ENCODE measurements at places on chromosomes 5 and 9.

GRCh38 chr5:133314086-133314485 is 262.3 kb downstream of the HSPA4 start:
- no peak overlapping the region for H3K4me3 ChIP-seq
- H3K27ac ChIP-seq: no peak overlapping the region
- no peaks in the 10 kb centered on the region for H3K4me1 ChIP-seq
- DNase-seq: no peak

DNA sequence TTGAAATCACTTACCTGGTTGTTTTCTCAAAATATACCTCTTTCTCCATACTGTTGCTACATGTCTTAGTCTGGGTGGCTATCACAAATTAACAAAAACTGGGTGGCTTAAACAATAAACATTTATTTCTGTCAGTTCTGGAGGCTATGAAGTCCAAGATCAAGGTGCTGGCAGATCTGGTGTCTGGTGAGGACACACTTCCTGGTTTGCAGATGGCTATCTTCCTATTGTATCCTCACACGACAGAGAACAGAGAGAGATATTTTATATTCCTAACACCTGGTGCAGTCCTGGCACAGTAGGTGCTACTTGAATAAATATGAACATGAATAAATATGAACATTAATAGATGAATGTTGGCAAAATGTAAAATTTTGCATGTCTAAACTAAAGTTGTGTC is 164.3 kb upstream of the ACOT12 start:
- no peak overlapping the region for H3K27ac ChIP-seq
- DNase-seq: no peak
- no peaks in the 10 kb centered on the region for H3K36me3 ChIP-seq
- H3K27me3 ChIP-seq: no peaks in the 10 kb centered on the region
- H3K4me3 ChIP-seq: no peak overlapping the region

GRCh38 chr5:159057996-159058395 is 41.7 kb downstream of the EBF1 start:
- H3K36me3 ChIP-seq: no peaks in the 10 kb centered on the region
- H3K4me1 ChIP-seq: peaks cover 28% of the 10 kb centered on the region
- H3K4me3 ChIP-seq: no peak overlapping the region
- DNase-seq: no peak
- no peaks in the 10 kb centered on the region for H3K27me3 ChIP-seq
- peak overlapping the region; percentile 76 for H3K27ac ChIP-seq

DNA sequence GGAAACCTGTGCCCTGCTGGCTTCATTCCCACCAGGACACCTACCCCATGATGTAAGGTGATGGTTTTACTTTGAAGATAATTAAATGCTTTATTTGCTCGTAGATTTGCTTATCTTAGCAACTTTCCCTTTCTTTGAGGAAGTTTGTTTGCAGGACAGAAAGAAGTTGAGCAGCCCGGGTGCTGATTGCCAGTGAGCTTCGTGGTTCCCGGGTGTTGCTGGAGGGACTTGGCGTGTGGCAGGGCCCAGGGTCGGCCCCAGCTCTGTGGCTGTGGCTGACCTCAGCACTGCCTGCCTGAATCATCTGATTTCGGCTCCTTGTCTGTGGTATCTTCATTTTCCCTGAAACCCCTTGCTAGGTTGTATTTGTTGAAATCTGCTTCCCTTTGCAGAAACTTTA is 8.7 kb downstream of the POMT1 start:
- H3K27me3 ChIP-seq: no peaks in the 10 kb centered on the region
- no peak overlapping the region for H3K4me3 ChIP-seq
- peaks cover 28% of the 10 kb centered on the region for H3K36me3 ChIP-seq
- no peak overlapping the region for H3K27ac ChIP-seq
- DNase-seq: no peak
- no peaks in the 10 kb centered on the region for H3K4me1 ChIP-seq

GRCh38 chr5:151357792-151358191 is 10.4 kb upstream of the SLC36A2 start:
- H3K36me3 ChIP-seq: no peaks in the 10 kb centered on the region
- no peak overlapping the region for H3K27ac ChIP-seq
- no peaks in the 10 kb centered on the region for H3K4me1 ChIP-seq
- H3K27me3 ChIP-seq: no peaks in the 10 kb centered on the region
- H3K4me3 ChIP-seq: no peak overlapping the region
- DNase-seq: no peak

DNA sequence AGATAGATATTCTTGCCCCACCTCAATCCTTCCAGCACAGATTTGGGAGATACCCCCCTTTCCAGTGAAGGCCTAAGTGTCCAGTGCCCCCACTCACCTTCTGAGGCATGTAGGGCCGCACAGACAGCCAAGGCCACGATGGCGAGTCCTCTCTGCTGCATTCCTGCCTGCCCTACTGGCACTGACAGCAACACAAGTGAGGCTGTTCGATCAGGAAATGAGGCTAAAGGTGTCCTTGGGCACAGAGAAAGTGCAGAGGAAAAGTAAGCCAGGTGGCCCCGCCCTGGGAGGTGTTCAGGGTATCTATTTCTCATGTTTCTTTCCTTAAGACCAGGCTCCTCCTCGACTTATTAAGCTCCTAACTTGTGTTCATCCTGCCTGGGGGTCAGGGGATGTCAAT is at the start of gene CCL28:
Gene CCL28, minus strand, starts transcription at position 236 of the 400 bp plus-strand sequence. Its CDS starts 75 bp downstream, at position 161.
- H3K4me3 ChIP-seq: no peak within 1 kb of the TSS
- H3K27me3 ChIP-seq: no peaks in the 10 kb centered on the region
- no peaks in the 10 kb centered on the region for H3K4me1 ChIP-seq
- DNase-seq: no peak
- H3K36me3 ChIP-seq: no peaks in the 10 kb centered on the region
- H3K27ac ChIP-seq: no peak within 1 kb of the TSS

GRCh38 chr5:84381502-84382362 is 2.9 kb downstream of the EDIL3 start:
- peak overlapping the region; percentile 92 for H3K27ac ChIP-seq
- H3K36me3 ChIP-seq: no peaks in the 10 kb centered on the region
- DNase-seq: peak; percentile 59
- H3K4me3 ChIP-seq: peak overlapping the region; percentile 76

DNA sequence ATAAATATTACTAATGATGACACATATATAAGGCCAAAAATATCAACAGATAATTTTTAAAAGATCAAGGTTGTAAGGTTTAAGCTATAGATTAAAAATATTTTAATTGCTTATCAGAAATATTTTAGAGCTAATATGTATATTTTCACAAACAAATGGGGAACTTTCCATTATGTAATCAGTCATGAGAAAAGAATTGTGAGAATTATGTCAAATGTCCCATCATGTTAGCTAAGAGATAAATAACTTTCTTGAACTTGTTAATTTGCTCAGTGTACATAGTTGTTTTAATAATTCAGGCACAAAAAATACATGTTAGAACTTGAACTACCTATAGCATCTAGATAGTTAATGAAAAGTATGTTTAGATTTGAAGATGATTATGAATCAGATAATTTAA is 67.7 kb downstream of the SYK start:
- no peak overlapping the region for H3K27ac ChIP-seq
- no peaks in the 10 kb centered on the region for H3K36me3 ChIP-seq
- H3K4me3 ChIP-seq: no peak overlapping the region
- no peak for DNase-seq
- peaks cover 16% of the 10 kb centered on the region for H3K27me3 ChIP-seq

DNA sequence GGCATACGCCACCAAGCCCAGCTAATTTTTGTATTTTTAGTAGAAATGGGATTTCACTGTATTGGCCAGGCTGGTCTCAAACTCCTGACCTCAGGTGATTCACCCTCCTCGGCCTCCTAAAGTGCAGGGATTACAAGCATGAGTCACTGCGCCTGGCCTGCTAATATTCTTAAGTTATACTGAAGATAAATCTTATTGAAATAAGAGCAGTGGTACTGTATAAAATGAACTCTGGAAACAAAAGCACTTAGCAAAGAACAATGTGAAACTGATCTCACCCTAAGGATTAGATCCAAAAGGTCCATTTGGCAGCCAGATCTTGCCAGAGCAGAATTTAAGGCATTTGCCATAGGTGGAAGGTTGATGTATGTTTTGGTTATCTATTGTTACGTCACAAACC is 27.1 kb downstream of the CYSTM1 start:
- peaks cover 7% of the 10 kb centered on the region for H3K4me1 ChIP-seq
- no peak overlapping the region for H3K4me3 ChIP-seq
- no peaks in the 10 kb centered on the region for H3K36me3 ChIP-seq
- peak; percentile 51 for DNase-seq

GRCh38 chr5:73515232-73515631 is 17.0 kb downstream of the BTF3 start:
- H3K27me3 ChIP-seq: no peaks in the 10 kb centered on the region
- no peaks in the 10 kb centered on the region for H3K36me3 ChIP-seq
- DNase-seq: no peak
- H3K4me3 ChIP-seq: no peak overlapping the region

GRCh38 chr5:147534172-147534951 is 24.5 kb upstream of the DPYSL3 start:
- no peaks in the 10 kb centered on the region for H3K27me3 ChIP-seq
- H3K27ac ChIP-seq: peak overlapping the region; percentile 78
- H3K4me3 ChIP-seq: no peak overlapping the region
- H3K4me1 ChIP-seq: peaks cover 49% of the 10 kb centered on the region

GRCh38 chr9:131092548-131093440 is 3.5 kb upstream of the AIF1L start:
- no peak overlapping the region for H3K4me3 ChIP-seq
- no peak for DNase-seq
- H3K4me1 ChIP-seq: peaks cover 8% of the 10 kb centered on the region
- H3K36me3 ChIP-seq: no peaks in the 10 kb centered on the region
- H3K27ac ChIP-seq: no peak overlapping the region

DNA sequence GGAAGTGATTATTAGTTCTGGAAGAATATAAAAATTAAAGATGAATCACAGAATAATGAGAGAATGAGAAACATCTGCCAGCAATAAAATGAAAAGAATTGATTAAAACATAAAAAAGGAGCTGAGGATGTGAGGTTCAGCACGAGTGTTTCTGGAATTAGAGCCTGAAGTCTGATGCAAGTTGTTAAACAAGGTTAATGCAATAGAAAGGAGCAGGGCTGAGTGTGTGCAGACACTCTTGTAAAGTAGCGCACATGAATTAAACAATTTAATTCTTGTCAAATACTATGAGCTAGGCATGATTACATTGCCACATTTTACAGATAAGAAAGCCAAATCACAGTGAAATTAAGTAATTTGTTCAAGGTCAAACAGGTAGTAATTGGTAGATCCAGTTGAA is 384.2 kb downstream of the TAF11L14 start:
- no peaks in the 10 kb centered on the region for H3K36me3 ChIP-seq
- no peak overlapping the region for H3K4me3 ChIP-seq
- no peak for DNase-seq
- H3K4me1 ChIP-seq: no peaks in the 10 kb centered on the region

DNA sequence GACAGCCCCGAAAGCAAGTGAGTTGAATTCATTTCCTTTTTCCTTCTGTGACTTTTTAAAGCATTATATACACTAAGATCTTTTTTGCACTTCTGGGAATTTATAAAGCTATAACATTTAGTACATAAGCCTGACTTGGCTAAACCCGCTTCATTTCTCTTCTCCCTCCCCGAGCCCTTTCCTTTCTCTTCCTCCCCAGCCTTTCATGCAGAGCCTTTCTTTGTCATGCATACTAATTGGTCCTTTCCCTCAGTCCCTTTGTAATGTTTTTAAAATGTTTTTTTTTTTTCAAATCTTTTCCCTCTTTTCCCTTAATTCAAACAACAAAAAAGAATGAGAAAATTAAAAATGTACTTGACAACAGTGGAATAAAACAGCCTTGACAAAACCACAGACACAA is 246.4 kb downstream of the PSAT1 start:
- no peak for DNase-seq
- H3K27ac ChIP-seq: no peak overlapping the region
- H3K36me3 ChIP-seq: no peaks in the 10 kb centered on the region
- H3K4me1 ChIP-seq: peaks cover 10% of the 10 kb centered on the region
- H3K27me3 ChIP-seq: peaks cover 9% of the 10 kb centered on the region

GRCh38 chr9:137058521-137059234 is 4.8 kb upstream of the ENTPD2 start:
- H3K36me3 ChIP-seq: no peaks in the 10 kb centered on the region
- H3K27ac ChIP-seq: no peak overlapping the region
- H3K4me3 ChIP-seq: no peak overlapping the region
- H3K27me3 ChIP-seq: peaks cover 3% of the 10 kb centered on the region
- DNase-seq: no peak

Data from astrocyte (in vitro differentiated cells and primary cell).